ENCODE measurements at places on chromosomes 1 and 21. TPM values are rescaled to one million over a fixed set of nuclear protein-coding genes. Genes with fewer than 3 reads are reported as not detected.

The AMY2B gene
- total RNA-seq = 3.5 TPM

The ADAMTSL4 gene
- 2.9 TPM for total RNA-seq

The SLC1A7 gene
- total RNA-seq = under 0.01 TPM

The CHIA gene
- total RNA-seq = not detected

The RHEX gene
- not detected for total RNA-seq

The CDA gene
- total RNA-seq = 1.9 TPM

The CELA3A gene
- not detected for total RNA-seq

The TMOD4 gene
- total RNA-seq = not detected

The KIF2C gene
- 26.8 TPM for total RNA-seq

The IFI16 gene
- total RNA-seq = 60.5 TPM

The RAP1GAP gene
- not detected for total RNA-seq

The SLC44A3 gene
- 1.9 TPM for total RNA-seq

The SAMSN1 gene
- 0.86 TPM for total RNA-seq

The DNAJC28 gene
- total RNA-seq = 1.9 TPM

The NPHS2 gene
- total RNA-seq = not detected

The GBP6 gene
- total RNA-seq = not detected

The FCRLA gene
- total RNA-seq = 0.86 TPM

The TCHHL1 gene
- not detected for total RNA-seq

The PIGR gene
- total RNA-seq = not detected

The PALMD gene
- total RNA-seq = 6.8 TPM

The LMOD1 gene
- 50.1 TPM for total RNA-seq

The LCE1B gene
- not detected for total RNA-seq

The NTPCR gene
- 14.8 TPM for total RNA-seq

The PYCR2 gene
- total RNA-seq = 36.7 TPM

The INAVA gene
- total RNA-seq = not detected

The RXFP4 gene
- total RNA-seq = not detected

The ASCL5 gene
- total RNA-seq = not detected

The ARF1 gene
- total RNA-seq = 339 TPM

The AKNAD1 gene
- 1.6 TPM for total RNA-seq

The BARHL2 gene
- total RNA-seq = not detected

The TCP10L gene
- total RNA-seq = 0.32 TPM

The CACNA1S gene
- total RNA-seq = not detected

The TNN gene
- not detected for total RNA-seq

The EPS8L3 gene
- total RNA-seq = not detected

The UBE2G2 gene
- total RNA-seq = 86.7 TPM

The SLC19A1 gene
- total RNA-seq = 6.5 TPM

All from fibroblast of villous mesenchyme (primary cell).